ENCODE measurements at places on chromosomes 6 and 20.
A peak's percentile ranks its signal among the peaks of the same experiment; 100 is the strongest.

DNA sequence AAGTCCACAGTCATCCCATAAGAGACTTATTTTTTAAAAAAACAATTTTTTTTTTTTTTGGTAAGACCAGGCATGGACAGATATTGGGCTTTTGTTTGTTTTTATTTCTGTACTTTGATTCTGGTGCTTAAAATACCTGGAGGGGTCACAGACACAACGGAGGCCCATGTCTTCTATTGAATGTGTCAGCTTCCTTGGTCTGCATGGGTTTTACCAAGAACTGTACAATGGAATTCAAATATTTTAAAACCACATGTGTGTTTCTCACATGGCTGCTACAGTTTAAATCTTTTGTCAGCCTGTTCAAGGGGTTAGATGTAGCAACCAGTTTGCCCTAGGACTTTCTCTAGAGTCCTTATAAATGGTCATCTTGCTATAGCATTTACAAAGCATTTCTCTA lies 139.8 kb downstream of the SOX4 start:
- no peak for DNase-seq

DNA sequence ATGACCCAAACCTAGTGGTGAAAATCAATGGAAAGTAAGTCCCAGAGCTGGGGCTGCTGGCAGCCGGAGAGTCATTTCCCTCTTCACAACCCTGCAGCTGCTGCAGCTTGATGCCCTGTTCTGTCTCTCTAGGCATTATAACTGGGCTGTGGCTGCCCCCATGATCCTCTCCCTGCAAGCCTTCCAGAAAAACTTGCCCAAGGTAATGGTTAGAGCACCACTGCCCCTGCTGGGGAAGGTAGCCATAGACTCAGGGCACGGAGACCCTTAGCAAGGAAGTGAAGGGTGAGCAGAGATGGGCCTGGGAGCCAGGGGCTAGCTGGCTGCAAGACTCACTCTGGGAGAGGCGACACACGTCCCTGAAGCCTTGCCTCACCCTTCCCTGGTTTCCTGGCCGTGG lies 12.0 kb downstream of the LPIN3 start:
- DNase-seq = no peak

DNA sequence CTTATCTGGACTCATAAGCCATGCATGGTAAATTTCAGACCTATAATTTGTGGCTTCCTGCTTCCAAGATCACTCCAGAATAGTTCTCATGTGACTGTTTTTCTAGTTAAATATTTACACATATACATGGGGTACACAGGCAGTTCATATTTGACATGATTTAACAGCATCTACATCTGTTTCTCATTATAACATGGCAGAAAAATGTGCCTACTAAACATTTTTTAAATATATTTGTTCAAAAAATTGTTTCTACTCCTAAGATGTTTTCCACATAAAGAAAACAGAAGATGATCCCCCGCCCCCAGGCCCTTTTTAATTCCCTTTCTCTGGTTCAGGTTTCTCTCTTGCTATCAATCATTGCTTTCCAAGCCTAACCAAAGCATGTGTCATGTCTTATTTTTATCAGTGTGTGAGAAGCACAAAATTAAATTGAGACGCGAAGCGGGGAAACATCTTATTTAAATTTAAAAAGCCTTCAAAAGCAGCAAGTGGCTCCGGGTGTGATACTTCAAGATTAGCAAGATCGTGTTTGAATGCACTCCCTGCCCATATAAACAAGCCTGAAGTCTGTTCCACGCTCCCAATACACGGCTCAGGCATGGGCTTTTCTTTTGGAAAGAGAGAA lies 37.3 kb downstream of the IPCEF1 start:
- no peak for DNase-seq

GRCh38 chr6:11042025-11042749 lies 1.9 kb downstream of the ELOVL2 start:
- no peak for DNase-seq

DNA sequence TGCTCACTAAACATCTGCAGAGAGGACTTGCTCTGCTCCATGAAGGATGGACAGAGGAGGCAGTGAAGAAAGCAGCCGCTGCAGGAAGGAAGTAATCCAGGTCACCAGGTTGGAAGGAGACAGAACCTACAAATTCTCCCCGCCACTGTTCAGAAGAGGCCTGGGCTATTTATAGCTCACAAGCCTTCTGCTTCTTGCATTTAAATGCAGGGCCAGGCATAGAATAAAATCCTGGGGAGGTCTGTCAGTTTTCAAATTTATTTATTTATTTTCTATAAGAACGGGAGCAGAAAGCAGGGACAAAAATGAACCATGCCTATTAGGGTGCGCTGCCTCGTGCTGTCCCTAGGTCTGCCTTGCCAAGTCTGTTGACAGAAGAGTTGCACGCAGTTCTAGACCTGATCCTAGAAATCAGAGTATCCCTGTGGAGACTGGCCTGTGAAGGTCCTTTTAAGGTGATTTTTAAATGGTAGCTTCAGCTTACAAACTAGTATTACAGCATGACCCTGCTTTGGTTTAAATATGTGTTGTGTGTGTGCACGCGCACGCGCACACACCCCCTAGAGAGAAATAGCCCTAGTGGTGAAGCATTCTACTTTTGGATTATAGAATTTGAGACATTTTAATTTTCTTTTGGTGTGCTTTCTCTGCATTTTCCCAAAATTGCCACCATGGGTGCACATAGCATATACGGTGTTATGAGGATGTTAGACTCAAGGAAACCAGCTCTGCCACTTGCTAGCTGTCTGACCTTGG lies 19.5 kb downstream of the RIMS4 start:
- DNase-seq = no peak

DNA sequence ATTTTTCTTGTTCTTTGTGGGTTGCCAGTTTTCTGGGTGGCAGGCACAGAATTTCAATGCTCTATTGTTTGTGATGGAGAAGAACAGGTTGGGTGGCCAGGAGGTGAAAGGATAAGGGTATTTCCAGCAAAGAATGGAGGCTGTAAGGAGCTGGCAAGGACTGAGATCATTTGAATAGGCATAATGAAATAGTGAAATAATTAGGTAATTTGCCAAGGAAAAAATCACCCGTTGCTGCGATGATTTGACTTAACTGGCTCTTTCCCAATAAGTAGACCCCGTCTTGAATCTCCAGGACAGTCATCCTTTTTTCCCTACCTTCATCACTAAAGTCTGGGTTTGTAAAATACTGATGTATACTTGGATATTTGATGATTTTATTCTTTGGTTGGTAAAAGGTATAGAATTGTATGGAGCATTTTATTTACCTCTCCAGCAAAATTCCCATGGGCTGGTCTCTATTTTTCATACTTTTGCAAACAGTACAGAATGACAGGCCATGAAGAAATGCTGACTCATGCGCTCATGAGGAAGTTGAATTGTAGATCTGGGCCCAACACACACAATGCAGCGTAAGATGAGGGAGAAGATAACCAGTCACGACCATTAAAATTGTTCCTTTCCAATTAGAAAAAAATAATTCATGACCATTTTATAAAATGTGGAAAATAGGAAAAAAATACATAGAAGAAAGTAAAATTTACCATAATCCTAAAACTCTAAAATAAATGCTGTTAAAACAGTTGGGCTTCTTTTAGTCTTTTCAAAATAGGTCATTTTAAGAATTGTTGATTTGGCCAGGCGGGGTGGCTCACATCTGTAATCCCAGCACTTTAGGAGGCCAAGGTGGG lies 2.4 kb upstream of the GCNT2 start:
- DNase-seq = peak; percentile 63

- DNase-seq = no peak
Observed at GRCh38 chr6:85192596-85192995, 257.3 kb upstream of the NT5E start.

- no peak for DNase-seq
Observed at GRCh38 chr20:62374331-62375152, 7.4 kb upstream of the LAMA5 start.

Measured in LNCaP clone FGC (cell line).